Germinal center (tissue), 1 donor: ENCODE measurements at places on chromosomes 5 and 9.

DNA sequence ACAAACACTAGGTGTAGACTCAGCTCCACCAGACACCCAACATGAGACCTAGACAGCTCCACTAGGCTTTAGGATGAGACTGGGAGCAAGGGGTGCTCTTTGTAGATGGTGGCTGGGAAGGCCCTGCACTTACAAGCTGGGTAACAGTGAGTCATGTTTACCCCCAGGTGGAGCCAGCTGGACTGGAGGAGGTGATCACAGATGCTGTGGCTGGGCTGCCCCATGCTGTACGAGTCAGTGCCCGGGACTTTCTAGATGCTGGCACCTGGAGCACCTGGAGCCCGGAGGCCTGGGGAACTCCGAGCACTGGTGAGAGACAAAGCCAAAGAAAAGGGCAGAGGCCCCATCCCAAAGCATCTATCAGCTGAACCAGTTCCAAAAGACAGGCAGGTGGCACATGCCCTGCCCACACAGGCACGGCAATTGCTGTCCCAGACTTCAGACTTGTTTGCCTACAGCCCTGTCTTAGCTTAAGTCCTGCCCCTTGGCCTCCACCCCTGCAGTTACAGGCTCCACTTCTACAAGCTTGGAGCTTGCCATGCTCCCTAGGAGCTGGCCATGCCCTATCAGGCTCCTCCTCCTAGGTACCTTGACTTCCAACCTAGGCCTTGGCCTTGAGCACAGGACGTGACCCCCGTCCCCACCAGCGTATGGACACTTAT lies 2.7 kb downstream of the CCL27 start:
- no peak for DNase-seq

DNA sequence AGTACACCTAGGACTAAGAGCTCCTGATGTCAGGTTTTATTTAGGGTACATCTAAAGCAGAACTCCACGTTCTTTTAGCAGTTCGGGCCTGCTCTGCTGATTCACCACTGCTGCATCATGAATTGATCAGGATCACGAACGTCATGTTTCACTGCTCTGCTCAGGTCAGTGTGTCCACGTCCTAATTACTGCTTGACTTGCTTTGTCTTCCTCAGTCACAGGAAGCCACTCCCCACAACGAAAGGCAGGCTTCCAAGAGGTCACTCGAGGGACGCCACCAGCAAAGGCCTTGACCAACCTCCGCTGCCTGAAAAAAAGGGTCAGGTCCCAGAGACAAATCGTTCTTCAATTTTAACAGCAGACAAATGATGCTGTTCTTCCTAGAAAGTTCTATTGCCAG lies 40.3 kb downstream of the CTNND2 start:
- no peak for DNase-seq

DNA sequence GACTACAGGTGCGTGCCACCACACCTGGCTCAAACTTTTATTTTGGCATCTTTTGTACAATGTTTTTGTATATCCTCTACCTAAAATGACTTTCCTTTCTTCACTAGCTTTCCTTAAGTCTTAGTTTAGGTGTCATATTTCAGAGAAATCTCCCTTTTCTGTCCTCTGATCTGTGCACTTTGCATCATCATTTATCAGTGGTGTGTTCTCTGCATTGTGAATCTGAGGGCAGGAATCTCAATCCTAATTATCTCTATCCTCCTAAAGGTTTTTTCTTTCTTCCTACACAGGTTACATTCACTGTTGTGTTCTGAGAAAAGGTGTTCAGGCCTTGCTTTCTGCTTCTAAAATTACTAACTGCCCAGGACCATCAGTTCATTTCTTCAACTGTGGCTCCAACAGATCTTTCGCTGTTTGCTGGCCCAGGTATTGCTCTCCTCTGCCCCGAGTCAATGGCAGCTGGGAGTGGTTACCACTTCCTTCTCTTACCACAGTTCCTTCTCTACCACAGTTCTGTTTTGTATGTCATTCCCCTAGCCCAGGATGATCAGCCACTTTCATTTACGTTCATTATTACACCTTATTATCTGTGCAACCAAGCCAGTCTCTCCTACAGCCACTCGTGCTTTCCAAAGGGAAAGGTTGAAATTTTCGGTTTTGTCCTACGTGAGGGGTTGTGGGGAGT lies 14.0 kb downstream of the TGFBR1 start:
- DNase-seq: peak; percentile 37

- no peak for DNase-seq
Observed at GRCh38 chr5:78637468-78637867, 11.1 kb downstream of the LHFPL2 start.

- DNase-seq: no peak
Observed at GRCh38 chr5:100898504-100899346, 4.4 kb downstream of the ST8SIA4 start.

DNA sequence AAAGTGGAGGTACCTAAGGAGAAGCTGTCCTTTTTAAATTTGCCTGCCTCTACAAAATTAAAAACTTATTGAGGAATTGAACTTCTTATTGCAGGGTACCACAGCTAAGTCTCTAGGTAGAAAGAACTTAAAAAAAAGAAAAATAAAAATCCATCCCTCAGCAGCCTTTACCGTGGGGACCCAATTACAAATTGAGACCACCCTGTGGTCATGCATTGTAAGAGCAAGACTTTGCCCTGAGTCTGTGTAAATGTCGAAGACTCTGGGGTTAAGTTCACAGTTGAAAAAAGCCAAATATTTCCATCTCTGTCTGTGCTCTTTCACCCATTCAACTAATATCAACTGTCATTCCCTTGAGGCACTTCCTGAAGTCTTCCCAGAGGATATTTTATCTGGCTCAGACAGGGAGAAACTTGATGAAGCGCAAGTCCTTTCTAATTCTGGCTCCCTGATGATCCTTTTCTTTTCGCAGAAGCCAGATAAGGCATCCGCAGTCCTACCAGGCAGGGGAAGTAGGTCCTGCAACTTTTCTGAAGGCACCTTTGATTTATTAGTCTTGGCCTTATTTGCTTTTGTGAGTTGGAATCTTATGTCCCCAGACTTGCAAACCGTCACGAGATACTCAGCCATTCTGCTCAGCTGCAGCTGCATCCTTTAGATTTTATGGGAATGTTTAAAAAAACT lies 323.8 kb upstream of the WWC1 start:
- DNase-seq: no peak

GRCh38 chr9:123162791-123163345 lies 105.5 kb downstream of the STRBP start:
- no peak for DNase-seq

GRCh38 chr9:99180662-99181061 lies 41.1 kb downstream of the ALG2 start:
- no peak for DNase-seq

DNA sequence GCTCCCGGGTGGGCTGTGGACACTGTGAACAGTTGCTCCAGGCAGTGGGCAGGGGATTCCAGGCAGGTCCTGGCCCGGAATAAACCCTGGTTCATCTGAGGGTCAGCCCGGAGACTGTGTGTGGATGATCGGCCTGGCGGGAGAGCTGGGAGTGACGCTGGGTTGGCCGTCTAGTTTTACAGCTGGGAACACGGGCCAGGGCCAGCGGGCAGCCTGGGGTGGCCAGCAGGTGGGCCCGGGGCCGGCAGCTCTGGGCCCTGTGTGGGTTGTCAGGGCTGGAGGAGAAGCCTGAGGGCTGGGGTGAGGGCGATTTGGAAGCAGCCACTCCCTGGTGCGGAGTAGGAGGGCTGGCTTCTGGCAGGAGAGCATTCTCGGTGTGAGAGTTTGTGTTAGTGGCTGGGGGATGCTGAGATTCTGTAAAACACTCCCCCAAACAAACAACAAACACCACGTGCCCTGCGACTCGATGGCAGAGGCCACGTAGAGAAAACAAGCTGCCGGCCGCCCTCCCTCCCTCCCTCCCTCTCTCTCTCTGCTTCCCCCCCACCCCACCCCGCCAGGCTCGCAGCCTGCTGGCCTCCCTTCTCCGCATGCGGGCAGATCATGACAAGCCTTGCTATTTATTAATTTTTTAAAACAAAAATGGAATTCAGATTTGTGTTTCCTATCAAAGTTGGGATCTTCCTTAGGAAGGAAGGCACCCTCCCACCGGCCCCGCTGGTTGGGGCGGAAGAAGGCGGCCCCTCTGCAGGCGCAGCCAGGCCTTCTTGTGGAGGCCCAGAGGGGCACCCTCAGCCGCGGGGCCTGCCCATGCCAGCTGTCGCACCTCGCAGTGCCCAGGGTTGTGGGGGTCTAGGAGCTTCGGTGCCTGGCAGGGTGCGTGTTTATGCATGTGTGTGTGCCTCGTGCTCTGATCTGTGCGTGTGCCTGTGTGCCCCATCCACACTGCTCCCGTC lies 49.5 kb downstream of the RXRA start:
- no peak for DNase-seq

- no peak for DNase-seq
Observed at GRCh38 chr9:23492126-23493002, 333.7 kb downstream of the ELAVL2 start.

- DNase-seq: peak; percentile 18
Observed at GRCh38 chr5:43039471-43040286, 440 bp downstream of the ANXA2R start.

DNA sequence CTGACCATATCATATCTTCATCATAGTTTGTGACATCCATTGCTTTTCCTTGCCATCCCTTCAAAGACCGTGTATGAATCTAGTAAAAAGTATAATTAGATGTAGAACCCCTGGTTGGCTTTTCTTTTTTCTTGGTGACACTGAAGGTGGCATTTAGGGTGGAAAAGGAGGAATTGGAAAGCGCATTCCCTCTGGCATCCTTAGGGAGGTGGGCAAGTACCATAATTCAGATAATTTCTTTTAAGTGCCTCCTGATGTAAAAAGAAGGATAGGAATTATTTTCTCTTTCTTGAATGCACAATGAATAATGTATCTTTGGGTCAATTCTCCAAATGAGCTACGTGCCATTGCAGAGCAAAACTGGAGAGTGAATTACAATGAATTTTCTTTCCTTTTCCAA lies 73.2 kb upstream of the SMARCA2 start:
- DNase-seq: no peak

DNA sequence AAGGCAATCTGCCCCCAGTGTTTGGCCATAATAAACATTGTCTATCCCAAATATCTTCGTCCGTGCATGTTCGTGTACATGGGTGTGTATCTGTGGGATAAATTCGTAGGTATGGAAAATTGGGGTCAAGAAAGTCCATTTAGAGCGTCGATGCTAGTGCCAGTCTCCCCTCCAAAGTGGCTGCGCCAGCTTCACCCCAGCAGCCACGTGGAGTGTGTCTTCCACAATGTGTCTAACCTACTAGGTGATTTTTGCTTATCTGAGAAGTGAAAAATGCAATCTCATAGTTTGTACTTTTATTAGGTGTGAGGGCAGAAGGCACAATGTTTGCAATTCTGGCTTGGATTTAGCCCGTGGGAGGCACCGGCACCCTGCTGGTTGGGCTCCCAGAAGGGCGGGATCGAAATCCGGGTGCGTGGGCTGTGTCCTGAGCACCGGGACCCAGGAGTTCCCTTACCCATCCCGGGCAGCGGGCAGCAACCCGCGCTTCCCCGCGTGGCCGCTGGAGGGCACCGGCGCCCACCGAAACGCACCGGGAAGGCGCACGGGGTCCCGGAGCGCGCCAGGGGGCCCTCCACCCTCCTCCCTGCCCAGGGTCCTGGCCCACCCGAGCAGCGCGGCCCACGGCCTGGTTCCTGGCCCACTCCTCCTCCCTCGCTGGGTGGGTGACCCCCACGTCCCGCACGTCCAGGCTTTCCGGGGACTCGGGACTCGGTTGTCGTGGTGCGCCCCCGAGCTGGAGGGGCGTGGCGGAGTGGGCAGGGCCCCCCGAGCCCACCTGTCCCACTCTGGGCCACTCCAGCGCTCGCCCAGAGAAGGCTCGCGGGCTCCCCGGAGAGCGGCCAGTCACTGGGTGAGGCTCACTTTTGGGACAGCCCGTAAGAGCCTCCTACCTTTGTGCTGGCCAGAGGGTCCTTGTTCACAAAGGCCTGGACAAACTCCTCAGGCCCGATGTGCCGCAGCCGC lies 55.4 kb upstream of the RNF130 start:
- DNase-seq: peak; percentile 65

DNA sequence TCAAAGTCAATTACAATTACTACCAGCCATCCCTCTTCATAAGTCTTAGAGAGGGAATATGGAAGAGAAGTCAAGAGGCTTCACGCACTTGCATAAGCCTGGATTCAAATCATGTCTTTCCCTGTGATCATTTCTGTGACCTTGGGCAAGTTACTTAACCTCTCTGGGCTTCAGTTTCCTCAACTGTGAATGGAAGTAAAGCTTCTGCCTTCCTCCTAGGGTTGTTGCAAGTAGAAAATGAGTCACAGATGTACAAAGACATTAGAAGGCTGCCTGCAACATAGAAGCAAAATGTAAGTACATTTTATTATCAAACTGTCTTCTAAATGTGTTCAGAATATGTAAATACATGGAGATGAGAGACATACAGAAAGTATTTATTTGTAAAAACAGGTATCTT lies 42.3 kb upstream of the SEMA6A start:
- DNase-seq: no peak

DNA sequence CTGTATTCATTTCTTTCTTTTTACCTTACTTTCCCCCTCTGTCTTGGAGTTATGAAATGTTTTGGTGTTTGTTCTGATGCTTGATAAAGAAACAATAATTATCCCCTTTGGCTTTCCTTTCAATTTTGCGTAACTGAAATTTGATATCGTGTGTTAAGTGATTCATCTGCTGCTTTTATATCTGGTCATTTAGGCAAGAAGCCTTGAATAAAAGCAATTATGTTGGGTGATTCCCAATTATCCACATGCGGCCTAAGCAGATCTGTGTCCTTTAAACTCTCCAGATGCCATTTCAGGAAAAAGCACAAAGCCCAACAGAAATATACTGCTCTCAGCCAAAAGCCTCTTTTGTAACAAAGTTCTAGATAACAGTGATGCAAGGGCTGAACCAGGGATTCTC lies 92.8 kb downstream of the TAF11L14 start:
- no peak for DNase-seq

GRCh38 chr5:56737951-56738606 lies 77.3 kb upstream of the MAP3K1 start:
- DNase-seq: no peak

- DNase-seq: no peak
Observed at GRCh38 chr5:33299621-33300208, 141.1 kb upstream of the TARS1 start.

- DNase-seq: no peak
Observed at GRCh38 chr9:109975574-109976295, 195.7 kb downstream of the PALM2AKAP2 start.

- DNase-seq: no peak
Observed at GRCh38 chr5:34571677-34572041, 84.5 kb upstream of the RAI14 start.

DNA sequence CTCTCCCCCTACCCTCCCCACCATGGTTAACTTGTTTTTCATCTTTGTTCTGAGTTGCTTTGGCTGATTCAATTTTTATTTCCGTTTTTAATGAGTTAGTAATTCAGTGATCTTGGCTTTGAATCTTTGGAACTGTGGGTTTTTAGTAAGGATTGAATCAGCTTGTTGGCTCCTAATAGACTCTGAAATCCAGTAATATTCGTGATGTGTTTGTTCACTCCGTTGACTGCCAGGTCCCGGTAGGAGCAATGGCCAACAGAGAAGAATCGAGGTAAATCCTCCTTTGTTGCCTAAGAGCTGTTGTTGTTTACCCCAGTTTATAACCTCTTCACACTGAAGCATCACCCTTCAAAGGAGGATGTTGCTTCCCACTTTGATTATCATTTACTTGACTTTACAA lies 92.7 kb downstream of the PCSK1 start:
- DNase-seq: no peak

- DNase-seq: no peak
Observed at GRCh38 chr9:93088656-93089015, 7.4 kb upstream of the CARD19 start.
